ENCODE measurements at places on chromosomes 3 and 15.

GRCh38 chr3:15967577-15967976 lies 169.8 kb upstream of the ANKRD28 start:
- no peak for DNase-seq

DNA sequence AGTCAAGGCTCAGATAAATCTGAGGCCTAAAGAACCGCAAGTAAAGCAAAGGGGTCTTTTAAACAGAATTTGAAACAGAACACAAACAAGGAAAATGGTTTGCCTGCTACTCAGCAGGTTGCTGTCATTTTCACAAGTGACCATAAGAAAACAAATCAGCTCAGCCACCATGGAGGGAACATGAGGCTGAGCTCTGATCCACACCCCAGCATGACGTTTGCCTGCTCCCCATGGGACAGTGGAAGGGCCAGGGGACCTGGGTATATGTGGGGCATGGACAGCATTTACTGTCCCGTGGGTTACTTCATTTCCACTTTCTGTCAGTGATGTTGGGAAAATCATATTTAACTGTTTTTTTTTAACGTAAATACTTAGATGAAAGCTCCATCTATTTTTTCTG lies 371.2 kb downstream of the LRTM1 start:
- no peak for DNase-seq

- DNase-seq, result no peak
These were observed 33.3 kb downstream of the TSPAN3 start for GRCh38 chr15:77037388-77038209.

GRCh38 chr15:100862162-100862561 lies 17.5 kb upstream of the ALDH1A3 start:
- no peak for DNase-seq

- no peak for DNase-seq
These were observed 462.9 kb upstream of the SGO1 start for GRCh38 chr3:20648921-20649381.

DNA sequence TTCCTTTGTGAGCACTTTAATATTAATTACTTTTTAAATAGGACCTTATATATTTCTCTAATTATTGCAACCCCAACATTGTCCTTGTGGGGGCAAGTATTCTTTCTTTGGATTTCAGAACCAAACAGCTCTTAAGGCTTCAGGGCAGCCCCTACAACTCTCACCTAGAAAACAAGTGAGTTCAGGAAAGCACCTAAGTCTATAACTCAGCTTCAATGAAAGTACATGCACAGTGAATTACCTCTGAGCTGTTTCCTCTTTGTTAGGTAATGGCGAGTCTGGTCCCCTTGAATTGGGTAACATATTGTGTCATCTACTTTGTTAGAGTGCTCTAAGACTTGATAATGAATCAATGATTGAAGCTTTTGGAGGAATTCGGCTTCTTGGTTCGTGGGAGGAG lies 545.7 kb downstream of the NLGN1 start:
- no peak for DNase-seq

- no peak for DNase-seq
These were observed 54.1 kb downstream of the GUCA1C start for GRCh38 chr3:108899530-108899929.

- DNase-seq, result no peak
These were observed 146.1 kb upstream of the TMCO5A start for GRCh38 chr15:37788330-37788729.

GRCh38 chr3:86969500-86970189 lies 21.3 kb downstream of the VGLL3 start:
- peak; percentile 26 for DNase-seq

DNA sequence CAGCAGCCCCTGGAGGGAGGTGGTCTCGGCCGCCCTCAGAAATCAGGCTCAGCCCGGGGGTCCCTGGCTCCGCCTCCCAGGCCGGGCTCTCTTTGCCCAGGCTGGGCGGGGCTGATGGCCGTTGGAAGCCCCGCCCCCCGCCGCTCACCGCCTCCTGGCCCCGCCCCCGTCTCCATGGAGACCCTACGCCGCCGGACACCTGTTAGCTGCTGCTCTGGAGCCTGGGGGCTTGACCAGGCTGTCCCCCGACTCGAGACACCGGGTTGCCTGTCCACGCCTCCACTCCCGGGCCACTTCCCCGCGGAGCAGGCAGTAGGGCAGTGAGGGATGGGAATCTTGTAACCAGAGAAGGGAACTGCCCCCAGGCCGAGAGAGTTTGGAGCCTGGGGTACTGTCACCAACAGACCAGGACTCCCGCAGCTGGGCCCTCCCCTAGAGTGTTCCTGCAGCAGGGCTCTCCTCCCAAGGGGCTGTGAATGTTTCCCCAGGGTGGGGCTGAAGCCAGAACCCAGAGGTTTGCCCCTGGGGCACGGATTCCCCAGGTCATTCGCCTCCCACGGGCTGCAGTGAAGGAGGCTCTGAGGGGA lies 27.8 kb upstream of the RPL32 start:
- DNase-seq, result no peak

- DNase-seq, result no peak
These were observed 106.1 kb downstream of the ROBO2 start for GRCh38 chr3:77146004-77146403.

- DNase-seq, result no peak
These were observed 4.9 kb upstream of the ENTPD3 start for GRCh38 chr3:40381904-40382616.

DNA sequence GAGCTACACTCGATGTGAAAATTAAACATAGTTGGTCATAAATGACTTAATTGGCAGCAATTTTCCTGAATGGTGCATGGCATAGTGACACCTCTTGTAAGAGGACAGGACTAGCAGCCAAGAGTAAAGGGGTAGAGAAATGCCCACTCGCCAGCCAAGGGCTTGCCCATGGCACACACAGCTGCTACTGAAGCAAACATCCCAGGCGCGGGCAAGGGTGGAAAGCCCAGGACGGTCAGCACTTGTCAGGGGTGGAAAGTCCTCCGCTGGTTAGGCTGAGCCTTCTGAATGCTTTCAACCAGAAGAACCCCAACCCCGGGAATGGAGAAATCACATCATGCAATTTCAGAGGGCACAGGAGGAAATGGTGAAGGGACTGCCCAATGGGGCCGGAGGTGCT lies 31.6 kb downstream of the BDH1 start:
- DNase-seq, result no peak

DNA sequence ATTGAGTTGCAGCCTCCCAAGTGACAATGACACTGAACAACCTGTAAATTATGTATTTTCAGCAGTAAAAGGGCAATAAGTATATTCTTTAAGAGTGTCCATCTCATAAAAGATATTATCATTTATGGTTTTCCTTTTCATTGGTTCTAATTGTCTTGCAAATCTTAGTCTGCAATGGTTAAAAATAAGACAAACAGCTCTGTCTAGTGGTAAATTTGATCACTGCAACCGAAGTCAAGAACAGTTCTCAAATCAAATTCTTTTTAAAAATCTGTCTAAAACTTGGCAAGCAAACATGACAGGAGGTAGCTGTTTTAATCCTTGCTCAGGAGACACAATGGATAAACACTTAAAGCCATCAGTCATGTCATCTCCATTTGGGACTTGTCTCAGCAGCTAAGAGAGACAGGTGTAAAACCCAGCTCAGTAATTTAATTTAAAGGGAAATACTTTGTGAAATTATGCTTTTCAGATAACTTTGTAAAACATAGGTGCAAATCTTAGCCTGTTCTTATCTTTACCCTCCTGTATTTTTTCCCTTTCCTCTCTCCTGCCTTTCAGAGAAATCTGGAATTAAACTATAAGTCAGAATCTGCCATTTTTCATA lies 150.3 kb upstream of the ARHGEF26 start:
- no peak for DNase-seq

DNA sequence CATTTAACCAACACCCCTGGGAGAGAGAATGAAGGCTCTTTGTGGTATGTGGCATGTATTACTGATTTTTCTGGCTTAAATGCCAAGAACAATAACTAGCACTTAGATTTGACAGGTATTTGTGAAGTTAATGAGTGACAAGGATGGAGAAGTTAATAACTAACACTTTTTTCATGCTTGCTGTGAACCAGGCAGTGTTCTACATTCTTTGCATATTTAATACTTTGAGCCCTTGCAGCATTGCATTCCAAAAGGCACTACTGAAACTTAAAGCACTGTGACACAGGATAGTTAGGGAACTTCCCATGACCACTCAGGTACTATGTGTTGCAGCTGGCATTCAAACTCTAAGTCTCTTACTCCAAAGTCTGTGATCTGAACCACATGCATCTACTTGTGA lies 650.6 kb downstream of the ZPLD1 start:
- DNase-seq, result no peak

DNA sequence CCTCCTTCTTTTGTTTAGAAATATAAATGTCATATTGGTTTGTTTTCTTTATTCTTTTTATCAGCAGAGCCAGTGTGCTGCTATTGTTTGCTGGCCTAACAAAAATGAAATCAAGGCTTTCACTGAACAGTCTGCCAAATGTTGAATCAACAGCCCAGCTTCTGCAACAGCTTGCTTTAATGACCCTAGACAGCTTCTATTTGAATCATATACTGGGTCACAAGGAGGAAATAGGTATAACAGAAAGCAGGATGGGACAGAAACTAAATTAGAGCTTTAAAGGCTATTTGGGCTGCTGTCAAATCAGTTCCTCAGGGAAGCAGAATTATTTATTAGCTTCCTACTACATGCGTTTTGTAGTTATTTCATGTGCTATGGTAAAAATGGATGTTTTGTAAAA lies 12.1 kb upstream of the DNAJC13 start:
- no peak for DNase-seq

DNA sequence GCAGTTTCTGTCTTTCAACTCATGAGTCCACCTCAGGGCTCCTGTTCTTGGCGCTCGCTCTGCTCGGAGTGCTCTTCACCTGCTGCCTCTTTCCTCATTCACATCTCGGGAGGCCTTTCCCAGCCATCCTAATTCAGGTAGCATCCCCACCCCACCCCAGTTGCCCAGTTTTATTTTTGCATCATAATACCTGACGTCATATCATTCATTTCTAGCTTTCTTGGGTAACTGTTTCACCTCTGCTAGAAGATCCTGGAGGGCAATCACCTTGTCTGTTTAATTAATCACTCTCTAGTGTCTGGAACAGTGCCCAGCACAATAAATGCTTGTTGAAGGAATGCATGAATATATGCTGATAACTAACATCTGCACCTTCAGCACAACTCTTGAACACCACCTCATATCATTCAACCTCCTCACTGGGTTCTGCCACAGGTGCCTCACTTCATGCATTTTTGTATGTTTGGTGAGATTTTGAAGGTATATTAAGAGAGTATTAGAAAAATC lies 7.6 kb downstream of the NUSAP1 start:
- no peak for DNase-seq

- DNase-seq, result no peak
These were observed 1.5 kb downstream of the PLCL2 start for GRCh38 chr3:16886303-16886683.

GRCh38 chr15:100277087-100277855 lies 64.5 kb downstream of the ADAMTS17 start:
- no peak for DNase-seq

Data from AG08395 (cell line).